ENCODE measurements at places on chromosomes 1 and 21. TPM values are rescaled to one million over a fixed set of nuclear protein-coding genes. Genes with fewer than 3 reads are reported as not detected.

GRCh38 chr1:199399996-199400724, 627.4 kb upstream of the NR5A2 start:
- no peak for DNase-seq

DNA sequence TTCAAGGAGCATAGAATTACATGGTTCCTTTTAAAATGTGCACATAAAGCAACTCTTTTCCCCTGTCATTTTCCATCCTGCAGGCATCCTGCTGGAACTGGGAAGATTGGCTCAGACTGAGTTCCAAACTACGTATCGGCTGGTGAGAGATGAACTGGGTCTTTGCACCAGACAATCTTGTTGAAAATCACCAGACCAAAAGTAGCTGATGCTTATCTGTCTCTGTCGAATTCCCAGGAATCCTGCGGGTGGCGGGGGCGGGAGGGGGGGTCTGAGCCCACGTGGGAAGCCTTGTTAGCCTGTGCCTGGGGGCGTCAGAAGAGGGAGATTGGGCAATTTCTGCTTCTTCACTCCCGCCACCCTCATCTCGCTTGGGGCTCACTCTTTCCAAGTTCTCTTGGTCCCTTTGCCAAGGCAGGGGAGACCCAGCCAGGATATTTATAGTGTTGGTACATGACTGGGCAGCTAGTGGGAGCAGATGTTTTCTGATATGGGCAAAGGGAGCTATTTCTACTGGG, 90.1 kb upstream of the SLC25A33 start:
- DNase-seq: peak; percentile 21

GRCh38 chr1:100188617-100189016, 10.6 kb upstream of the LRRC39 start:
- no peak for DNase-seq

DNA sequence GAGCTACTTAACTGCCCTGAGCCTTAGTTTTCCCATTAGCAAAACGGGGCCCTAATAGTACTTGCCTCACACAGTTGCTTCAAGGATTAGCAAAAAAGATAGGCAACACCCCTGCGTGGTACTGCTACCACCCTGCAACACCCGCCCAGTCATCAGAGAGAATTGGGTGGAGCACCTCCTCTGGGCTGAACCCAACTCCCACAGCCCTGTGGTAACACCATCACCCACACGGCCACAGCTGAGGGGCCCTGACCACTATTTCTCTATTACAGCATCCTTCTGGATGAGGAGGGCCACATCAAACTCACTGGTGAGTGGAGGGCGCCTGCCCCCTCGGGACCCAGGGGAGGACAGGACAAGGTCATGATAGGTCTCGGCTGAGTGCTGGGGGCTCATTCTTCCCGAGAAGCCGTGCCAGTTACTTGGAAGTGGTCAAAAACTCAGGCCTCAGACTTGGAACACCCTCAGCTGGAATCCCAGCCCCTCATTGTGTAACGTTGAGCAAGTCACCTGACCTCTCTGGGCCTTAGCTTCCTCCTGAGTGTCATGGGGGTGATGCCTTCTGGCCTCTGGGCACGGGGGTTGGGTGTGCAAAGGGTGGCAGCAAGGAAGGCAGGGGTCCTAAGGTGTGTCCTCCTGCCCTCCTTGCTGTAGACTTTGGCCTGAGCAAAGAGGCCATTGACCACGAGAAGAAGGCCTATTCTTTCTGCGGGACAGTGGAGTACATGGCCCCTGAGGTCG, 24.6 kb downstream of the RPS6KA1 start:
- no peak for DNase-seq

Gene IRF6
- total RNA-seq: not detected
